ENCODE measurements at places on chromosomes 5 and 9.

DNA sequence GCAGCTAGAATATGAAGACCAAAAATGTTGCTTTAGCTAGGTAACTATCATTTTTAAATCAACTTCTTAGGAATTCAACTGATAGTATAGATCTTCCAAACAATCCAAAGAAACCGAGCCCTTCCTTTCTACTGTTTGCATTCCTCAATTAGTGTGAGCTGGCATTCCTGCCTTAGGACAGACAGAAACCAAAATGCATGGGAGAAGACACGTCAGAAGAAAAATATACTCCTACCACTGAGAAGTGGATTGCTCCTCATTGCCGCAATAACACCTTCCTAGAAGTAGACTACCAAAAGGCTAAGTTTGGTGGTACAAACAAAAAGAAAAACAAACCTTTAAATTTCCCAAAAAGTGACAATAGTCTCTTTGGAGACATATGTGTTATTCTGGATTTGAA, 440.0 kb downstream of the SEMA5A start:
- DNase-seq = no peak

DNA sequence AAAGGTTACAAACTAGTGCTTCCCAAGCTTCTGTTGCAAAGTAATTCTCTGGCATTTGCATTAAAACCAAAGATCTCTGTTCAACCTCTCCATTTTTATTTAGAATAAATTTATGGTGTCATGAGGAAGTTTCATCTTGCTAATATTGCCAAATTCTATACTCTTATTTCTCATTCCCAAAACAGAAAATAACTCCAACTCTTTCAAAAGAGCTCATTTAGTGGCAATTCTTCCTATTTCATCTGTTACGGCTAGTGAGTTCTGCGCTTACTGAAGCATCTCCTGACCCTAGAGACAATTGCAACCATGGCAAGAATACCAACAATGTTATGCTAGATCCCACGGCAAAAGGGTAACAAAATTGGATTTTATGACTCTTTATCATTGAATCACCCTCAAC, 97.0 kb downstream of the HINT1 start:
- no peak for DNase-seq

GRCh38 chr5:124064956-124065355, 553.0 kb downstream of the CSNK1G3 start:
- DNase-seq = no peak

- DNase-seq = no peak
These were observed 1.0 kb downstream of the TLE4 start for GRCh38 chr9:79572608-79573411.

- DNase-seq = no peak
These were observed 102.6 kb downstream of the CAAP1 start for GRCh38 chr9:26789959-26790358.

DNA sequence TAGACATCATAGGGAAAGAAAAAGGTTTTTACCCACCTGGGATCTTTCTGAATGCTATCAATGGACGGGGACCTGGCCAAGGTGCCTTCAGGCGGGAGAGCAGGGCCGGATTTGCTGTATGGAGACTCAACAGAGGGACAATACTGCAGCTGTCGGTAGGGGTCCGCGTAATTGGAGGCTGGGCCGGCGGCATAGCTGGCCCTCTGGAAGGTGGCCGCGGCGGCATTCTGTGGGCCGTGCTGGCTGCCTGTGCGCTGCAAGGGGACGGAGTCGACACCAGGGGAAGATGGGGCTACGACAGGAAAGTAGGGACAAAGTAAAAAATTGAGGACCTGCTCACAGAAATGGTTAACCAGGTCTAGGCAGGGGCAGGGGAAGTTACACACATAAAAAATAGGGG, 557.9 kb downstream of the CTNND2 start:
- no peak for DNase-seq

- DNase-seq = no peak
These were observed 104.3 kb upstream of the ARRDC3 start for GRCh38 chr5:91487420-91487819.

DNA sequence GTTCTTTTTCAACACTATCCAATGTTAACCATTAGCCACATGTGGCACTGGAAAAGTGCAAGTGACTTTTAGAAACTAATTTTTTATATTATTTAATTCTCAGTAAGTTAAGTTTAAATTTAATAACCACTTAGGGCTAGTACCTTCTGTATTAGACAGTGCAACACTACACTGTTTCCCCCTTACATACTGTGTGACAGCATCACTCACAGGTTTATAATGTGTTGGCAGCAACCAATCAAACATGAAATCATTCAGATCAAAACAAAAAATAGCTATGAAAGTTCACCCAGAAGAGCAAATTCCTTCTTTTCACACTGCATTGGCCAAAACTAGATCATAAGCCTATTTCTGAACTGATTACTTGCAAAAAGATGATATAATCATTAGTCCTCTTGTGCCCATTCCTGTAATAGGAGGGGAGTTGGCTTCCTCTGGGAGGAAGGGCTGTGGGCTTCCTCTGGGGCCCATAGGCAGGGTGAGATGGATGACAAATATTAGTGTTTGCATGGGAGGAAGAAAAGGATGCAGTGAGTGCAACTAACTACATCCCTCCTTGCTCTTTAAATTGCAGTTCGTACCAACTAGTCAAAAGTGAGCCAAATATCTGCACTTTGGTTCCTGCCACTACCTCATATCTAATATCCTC, 708.1 kb upstream of the RGMB start:
- no peak for DNase-seq

DNA sequence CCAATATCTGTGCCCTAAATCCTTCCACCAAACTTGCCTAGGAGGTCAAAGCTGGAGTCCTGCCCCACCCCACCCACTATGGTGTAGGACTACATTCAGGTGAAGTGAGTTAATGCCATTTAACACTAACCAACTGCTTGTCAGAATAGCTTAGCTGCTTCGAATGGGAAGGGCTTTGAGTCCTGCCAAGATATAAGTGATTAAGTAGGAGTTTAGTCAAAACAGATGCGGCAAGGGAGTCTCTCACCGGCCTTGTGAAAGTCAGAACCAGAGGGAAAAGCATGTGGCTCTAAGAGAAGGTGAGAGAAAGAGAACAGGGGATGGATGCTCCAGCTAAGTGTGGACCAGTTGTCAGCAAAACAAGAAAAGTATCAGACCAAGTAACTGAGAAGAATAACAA, 132.6 kb downstream of the SPOCK1 start:
- no peak for DNase-seq

DNA sequence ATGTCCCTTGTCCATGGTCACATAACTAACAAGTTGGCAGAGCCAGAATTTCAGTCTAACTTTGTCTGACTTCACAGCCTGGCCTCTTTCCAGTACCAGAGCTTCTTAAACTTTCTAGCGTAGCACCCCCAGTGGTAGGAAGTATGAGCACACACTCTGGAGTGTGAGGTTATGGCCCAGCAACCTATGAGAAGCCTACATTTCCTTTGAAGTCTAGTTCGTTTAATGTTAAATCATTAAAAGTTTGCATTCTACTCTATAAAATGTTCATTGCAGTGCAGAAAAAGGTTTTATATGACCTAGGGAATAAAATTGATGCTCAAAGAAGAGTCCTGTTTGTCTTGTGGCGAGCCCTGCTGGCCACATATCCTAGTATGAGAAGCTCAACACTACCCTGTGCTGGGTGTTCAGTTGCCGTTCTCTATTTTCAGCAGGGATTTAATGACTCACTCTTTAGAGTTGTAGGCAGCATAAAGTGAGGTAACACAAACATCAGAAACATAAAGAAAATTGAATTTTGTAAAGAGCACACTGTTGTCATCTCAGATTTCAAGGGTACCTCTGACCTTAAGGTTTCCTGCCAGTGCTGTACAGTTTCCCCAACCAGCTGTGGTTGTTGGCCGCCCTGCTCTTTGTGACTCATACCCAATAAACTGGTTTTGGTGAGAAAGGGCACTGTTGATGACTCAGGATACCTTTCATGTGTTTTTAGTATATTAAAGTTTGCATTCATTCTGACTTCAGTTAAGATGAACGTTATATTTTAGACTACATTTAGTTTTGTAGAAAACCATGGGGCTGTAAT, 14.3 kb downstream of the MCCC2 start:
- DNase-seq = peak; percentile 48

- no peak for DNase-seq
These were observed 119.5 kb upstream of the TRPC7 start for GRCh38 chr5:136484808-136485325.

DNA sequence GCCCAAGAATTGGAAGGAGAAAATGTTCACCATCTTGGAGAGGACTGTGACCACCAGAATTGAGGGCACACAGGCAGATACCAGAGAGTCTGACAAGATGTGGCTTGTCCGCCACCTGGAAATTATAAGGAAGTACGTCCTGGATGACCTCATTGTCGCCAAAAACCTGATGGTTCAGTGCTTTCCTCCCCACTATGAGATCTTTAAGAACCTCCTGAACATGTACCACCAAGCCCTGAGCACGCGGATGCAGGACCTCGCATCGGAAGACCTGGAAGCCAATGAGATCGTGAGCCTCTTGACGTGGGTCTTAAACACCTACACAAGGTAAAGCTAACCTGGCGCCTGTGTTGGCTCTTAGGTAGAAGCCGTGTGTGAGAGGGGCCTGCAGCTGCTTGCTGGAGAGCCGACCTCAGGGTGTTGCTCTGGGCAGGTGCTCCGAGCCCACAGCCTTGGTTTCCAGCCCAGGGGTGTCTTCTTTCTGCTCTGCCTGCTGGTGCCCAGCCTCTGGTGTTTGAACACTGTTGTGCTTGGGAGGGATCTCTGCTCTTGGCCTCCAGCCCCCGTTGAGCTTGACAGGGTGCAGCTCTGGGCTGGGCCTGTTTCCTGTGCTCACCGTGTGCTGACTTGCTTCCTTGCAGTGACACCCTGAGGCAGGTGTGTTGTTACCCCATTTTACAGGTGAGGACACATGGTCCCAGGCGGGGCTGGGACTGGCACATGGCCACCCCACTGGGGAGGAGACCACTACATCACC, 10.9 kb downstream of the EXOC3 start:
- no peak for DNase-seq

DNA sequence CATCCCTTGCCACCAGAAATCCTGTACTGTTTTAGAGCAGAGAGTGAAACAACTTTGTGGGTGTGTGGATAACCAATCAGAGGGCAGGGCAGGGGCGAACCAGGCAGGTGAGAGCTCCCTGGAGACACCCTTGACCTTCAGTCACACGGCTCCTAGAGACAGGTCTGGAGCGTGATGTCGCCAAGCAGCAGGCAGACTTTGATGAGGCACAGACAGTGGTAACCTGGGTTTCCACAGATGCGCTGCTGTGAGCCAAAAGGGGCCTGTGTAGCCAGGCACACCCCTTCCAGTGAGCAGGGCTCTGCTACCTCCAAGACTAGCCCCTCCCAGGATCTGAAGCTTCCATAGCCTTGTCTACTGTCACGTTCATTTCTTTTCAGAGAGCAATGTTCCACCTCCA, 317.8 kb upstream of the ADCY2 start:
- DNase-seq = no peak

DNA sequence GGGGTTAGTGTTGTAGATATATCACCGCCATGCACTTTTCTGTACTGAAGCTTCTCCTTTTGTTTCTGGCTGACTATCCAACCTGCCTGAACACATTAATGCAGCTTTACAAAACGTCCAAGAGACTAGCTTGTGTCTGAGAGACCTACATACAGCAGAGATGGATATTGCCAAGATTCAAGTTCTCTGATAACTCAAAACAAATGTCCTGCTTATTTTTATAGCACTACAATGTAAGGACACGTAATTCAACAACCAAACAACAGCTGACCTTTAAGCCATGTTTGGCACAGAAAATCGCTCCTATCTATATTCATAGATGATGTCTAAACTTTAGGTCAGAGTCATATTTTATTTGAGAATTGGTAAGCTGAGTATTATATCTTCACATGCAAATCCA, 76.2 kb upstream of the NTRK2 start:
- no peak for DNase-seq

DNA sequence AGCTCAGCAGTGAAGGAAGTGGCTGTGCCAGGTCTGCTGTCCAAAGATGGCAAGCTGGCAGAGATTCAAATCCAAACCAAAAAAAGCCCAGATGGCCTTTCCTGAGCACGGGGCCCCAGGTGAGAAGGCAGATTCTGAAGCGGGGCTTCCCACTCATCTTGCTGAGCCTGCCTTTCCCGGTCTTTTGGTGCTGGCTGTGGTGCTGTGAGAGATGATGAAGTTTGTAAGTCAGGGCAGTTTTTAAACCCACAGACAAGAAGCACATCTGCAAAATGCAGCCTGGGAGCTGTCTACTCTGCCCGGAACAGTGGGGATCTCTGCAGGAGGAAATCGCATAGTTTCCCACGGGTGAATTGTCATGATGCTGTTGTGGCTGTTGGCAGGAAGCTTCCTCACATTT, 85.0 kb upstream of the IRX4 start:
- DNase-seq = no peak

DNA sequence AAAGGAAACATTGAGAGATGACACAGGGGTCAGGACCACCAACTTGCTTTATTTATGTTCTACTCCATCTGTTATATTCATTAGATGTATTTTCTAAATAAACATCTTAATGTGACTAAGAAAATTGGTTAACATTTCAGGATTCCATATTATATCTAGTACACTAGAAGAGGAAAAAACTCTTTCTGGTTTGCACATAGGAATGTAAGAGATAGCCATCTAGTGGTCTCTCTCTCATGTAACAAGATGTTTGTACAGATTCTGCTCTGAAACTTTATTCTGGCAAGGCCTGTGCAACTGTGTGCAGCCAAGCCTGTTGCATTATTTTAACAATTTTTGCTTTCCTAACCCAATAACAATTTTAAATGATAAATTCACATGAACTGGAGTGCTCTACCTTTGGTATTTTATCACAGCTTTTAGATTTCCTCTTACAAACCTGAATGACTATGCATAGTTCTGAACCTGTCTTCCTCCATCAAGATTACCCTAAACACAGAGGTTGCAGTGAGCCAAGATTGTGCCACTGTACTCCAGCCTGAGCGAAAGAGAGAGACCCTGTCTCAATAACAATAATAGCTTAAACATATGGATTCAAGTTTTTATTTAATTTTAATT, 148.2 kb downstream of the GIN1 start:
- DNase-seq = no peak

GRCh38 chr9:5422276-5422675, 15.4 kb downstream of the PLGRKT start:
- DNase-seq = no peak

- DNase-seq = no peak
These were observed 148.2 kb downstream of the SMARCA2 start for GRCh38 chr9:2163231-2163885.

GRCh38 chr5:96278981-96279380, 154.1 kb downstream of the PCSK1 start:
- DNase-seq = no peak

GRCh38 chr9:14221558-14221957, 92.4 kb downstream of the NFIB start:
- no peak for DNase-seq

DNA sequence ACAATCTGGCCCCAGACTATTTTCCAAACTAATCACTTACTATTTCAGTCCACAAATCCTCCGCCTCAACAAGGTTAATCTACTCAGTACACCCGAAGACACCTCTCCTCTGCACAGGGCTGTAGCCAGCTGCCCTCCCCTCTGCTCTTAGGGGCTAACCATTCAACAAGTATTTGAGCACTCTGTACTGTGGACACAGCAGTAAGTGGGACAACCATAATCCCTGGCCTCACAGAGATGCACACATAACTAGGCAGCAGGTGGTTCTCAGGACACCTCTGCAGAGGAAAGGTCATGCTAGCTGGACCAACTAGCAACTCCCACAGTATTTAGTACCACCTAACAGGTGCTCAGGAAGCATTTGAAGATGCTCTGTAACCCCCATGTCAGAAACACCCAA, 5.5 kb downstream of the CAMSAP1 start:
- DNase-seq = no peak
